ENCODE measurements at places on chromosomes 13 and 19.

GRCh38 chr13:65623148-65623547 lies 1607.0 kb downstream of the PCDH9 start:
- no peak for DNase-seq

GRCh38 chr13:93672996-93673395 lies 446.4 kb downstream of the GPC6 start:
- no peak for DNase-seq

- DNase-seq = no peak
Observed at GRCh38 chr13:49858178-49858856, 65.8 kb upstream of the KPNA3 start.

- no peak for DNase-seq
Observed at GRCh38 chr13:41596190-41596589, 138.8 kb downstream of the RGCC start.

DNA sequence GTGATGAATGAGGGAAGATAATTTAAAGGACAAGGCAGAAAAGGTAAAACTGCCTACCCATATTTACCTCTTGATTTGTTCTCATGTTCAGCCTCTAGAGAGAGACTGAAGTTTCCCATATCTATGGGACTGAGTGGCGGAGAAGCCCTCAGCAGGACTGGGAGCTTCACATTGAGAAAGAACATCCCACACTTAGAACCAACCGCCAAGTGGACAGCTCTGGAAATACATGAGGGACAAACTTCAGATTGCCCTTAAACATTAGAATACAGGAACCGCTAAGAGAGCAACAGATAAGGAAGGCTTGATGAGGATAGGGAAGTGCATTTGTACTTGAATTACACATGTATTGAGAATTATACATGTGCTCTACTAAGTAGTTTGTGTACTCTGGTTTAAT lies 316.0 kb upstream of the MIR17HG start:
- DNase-seq = no peak

- DNase-seq = no peak
Observed at GRCh38 chr13:42377640-42378382, 105.9 kb downstream of the AKAP11 start.

GRCh38 chr13:112056284-112056727 lies 10.6 kb upstream of the SOX1 start:
- no peak for DNase-seq

- no peak for DNase-seq
Observed at GRCh38 chr19:46447006-46447405, 18.3 kb upstream of the PNMA8C start.

GRCh38 chr13:28137596-28137995 lies 749 bp upstream of the PAN3 start:
- DNase-seq = no peak
